Hippocampal formation (tissue), 2 donors: ENCODE measurements at places on chromosomes 4 and X.

GRCh38 chr4:127055357-127055756 lies 577.4 kb upstream of the INTU start:
- peak; percentile 13 for DNase-seq

DNA sequence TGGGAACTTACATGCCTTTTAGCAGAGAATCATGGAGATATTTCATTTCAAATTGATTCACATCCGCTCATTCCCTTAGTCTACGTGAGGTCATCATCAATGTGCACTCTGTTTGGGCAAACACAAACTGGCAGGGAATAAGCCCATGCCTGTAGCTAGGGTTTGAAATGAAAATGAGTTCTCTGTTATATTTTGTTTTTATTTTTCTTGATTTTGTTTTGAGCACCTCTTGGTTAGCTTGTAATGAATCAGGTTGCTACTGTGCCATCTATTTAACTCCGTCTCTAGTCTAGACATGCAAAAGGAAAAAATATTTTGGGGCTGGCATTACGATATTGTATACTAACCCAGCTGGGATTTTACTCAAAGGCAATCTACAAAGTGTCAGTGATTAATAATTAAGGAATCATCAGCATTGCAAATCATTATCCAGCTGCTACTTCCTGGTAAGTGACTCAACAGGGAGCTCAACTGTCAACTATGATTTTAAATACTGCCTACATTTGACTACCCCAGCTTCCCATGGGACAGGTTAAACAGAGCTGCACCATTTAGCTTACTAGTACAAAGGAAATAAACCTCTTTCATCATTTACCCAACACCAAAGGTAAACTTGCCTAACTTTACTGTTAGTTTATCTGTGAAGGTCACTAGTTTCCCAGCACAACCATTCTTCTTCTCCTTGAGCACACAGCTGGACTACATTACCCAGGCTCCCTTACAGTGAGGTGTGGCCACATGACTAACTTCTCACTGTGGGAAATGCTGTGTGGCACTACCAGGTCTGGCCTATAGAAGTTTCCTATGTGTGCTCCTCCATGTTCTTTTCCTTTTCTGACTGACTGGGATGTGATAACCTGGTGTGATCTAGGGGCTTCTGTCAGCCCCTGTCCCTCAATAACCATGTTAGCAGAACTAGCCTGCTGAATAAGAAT lies 21.2 kb upstream of the TRPC5OS start:
- no peak for DNase-seq

DNA sequence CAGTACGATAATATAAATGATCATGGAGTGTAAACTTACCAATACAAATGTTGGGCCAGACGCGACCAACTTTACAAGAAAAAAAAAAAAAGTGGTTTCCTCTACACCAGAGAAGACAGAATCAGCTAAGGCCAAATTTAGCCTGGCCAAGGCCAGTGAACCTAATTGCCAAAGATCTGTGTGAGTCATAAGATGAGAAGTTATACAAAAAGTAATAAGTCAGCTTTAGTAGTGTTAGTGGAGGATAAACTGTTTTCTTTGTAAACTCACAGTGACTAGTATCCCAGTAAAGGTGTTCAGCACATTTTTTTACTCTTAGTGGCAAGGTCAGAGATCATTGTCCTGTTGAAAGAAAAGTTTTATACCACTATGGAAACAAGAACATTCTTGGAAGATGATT lies 531.4 kb upstream of the TECRL start:
- no peak for DNase-seq

DNA sequence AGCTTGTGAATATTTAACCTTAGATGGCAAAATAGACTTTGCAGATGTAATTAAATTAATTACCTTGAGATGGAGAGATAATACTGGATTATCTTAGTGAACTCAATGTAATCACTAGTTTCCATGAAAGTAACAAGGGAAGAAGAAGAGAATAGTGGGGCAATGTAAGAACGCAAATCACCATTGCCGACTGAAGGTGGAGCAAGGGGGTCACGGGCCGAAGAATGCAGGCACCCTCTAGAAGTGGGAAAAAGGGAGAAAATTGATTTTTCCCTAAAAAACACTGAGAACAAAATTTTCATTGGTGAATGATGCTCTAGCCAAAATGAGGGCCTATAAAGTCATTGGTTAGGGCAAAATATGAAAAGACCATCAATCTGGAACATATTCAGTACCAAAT lies 375.6 kb upstream of the EPHA5 start:
- no peak for DNase-seq

DNA sequence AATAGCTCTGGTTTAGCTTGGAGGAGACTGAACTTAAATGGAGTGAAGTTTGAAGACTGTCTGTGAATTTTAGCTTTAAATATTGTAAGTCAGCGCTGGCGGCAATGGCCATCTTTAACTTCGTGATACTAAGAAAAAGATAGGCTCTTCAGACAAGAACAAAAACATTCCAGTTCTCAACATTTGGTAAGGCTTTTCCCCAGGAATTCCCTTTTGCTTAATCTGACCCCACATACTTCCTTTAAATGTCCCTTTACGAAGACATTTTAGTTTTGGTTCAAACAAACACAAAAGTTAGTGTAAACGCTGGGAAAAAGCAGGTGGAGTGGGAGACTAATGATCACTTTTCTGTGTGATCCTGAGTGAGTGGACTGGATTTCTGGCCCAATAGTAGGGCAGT lies 106.2 kb downstream of the MAML3 start:
- no peak for DNase-seq

GRCh38 chr4:16750882-16751642 lies 147.4 kb downstream of the LDB2 start:
- DNase-seq = no peak

DNA sequence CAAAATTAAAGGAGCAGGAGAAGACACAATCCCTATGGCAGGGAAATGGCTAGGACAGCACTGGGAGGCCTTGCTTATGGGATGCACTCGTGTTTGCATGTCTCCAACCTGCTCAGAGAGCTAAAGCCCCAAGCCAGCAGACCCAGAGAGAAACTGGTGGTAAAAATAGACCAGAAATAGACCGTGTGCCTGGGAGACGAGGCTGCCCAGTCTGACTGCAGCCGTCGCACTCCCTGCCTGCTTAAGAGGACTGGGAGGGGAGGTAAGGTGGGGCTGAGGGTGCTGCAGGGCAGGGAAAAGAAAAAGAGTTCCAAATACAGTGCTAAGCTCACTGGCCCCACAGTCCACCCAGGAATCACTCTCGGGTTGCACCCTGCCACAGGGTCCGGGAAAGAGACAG lies 633.5 kb downstream of the BCOR start:
- DNase-seq = no peak

- no peak for DNase-seq
Observed at GRCh38 chrX:124217304-124218251, 114.9 kb upstream of the TEX13D start.

DNA sequence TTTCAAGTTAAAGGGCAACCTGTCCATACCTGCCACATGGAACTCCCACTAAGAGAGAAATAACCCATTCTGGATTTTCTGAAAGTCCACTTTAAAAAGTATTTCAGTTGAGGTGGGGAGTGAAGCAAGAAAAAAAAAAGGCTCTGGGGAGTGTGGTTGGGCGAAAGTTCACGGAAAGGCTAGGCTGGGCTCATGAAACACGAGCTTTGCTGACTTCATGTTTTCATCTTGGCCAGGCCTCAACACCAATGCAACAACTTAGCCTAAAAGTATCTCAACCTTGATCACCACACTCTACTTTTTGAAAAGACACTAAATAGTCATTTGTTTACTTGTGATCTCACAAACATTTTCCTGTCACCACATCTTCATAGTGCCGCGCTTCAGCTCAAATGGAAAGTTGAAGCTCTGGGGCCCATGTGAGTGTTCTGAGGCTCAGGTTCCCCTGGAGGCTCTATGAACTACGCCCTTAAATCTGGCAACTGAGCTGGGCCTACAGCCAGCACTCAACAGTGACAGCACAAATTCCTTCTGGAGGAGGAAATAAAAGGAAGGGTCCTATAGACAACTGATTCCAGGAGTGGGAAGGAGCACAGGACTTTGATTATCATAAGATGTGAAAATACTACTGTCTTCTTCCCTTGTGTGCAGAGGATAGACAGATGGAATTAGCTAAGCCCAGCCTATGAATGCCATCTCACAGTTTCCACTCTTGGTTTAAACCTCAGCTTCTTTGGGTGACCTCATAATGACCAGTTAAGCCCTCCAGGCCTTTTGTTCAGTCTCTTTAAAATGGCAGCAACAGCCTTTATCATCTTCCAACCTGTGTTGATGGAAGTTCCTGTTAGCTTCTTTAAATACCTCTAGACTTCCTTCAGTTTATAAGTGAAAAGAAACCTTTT lies 5.1 kb downstream of the CD40LG start:
- DNase-seq = no peak
